ENCODE measurements at places on chromosomes 16 and 17. TPM values are rescaled to one million over a fixed set of nuclear protein-coding genes. Genes with fewer than 3 reads are reported as not detected.

The HOXB7 gene
- 52.4 TPM for polyA plus RNA-seq

DNA sequence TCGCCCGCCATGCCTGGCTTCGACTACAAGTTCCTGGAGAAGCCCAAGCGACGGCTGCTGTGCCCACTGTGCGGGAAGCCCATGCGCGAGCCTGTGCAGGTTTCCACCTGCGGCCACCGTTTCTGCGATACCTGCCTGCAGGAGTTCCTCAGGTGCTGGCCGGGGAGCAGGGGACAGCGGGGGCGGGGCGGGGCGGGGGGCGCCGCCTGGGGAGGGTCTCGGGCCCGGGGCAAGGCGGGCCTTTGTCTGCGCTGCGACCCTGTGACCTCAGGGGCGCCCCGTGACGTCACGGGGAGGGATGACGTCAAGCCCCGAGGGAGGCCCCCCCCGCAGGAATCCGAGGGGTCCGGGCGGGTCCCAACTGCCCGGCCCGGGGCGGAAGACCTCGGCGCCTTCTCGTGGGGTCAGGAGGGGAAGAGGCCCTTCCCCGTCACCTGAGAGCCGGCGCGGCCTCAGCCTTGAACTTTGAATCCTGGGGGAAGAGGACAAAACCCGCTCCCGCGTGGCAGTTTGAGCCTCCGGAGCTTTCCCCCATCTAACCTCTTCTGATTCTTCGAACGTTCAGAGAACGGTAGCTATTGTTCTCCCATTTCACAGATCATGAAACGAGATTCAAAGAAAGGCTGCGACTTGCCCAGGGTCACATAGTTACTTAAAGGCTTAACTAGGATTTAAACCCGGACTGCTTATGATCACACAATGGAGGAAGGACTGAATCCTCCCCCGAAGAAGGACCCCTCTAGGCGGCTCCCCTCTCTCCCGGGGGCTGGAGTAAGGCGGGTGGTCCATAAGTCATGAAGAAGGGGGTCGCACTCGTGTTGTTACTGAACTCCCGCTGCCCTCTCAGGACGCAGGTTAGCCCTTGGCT lies 527 bp downstream of the TRAF4 start:
- DNase-seq, result no peak

DNA sequence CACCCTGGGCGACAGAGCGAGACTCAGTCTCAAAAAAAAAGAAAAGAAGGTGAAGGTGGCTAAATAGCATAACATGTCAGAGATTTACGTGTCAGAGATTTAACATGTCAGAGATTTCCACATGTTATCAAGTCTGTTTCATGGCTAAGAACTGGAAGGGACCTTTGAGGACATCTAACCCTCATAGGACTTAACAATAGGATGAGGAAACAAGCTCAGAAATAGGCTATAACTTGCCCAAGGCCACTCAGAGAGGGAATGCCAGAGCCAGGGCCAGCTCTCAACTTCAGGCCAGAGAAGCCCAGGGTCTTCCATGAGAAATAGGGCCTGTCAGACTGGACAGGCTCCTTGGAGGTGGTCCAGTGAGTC lies 26.8 kb upstream of the ZNF629 start:
- DNase-seq, result no peak

DNA sequence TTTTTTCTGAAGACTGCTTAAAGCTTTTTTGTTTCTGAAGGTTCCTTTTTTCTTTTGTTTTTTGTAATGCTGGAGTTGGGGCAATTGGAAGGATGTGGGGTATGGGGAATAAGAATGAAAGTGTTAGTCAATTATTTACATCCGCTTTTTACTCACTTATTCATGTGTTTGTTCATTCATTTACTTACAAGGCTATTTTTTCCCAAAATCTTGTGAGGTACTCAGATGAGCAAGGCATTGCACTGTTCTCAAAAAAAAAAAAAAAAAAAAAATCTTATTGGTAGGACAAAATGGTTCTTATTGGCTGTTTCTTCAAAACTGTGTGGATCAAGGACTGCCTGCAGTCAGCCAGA lies 55.7 kb downstream of the PLD6 start:
- no peak for DNase-seq

All from left renal cortex interstitium (tissue), 4 donors.